Spinal cord (tissue), 10 donors: ENCODE measurements at places on chromosomes 16 and 17.
A peak's percentile ranks its signal among the peaks of the same experiment; 100 is the strongest.

- peaks cover 21% of the 10 kb centered on the region for H3K4me1 ChIP-seq
- H3K27me3 ChIP-seq: no peaks in the 10 kb centered on the region
- H3K4me3 ChIP-seq: no peak overlapping the region
- H3K36me3 ChIP-seq: no peaks in the 10 kb centered on the region
- H3K27ac ChIP-seq: no peak overlapping the region
Measured at GRCh38 chr17:42279776-42280630, 3.8 kb upstream of the STAT5B start.

- peak overlapping the region; percentile 7 for H3K27ac ChIP-seq
- no peak overlapping the region for H3K4me3 ChIP-seq
- no peaks in the 10 kb centered on the region for H3K36me3 ChIP-seq
- no peak for DNase-seq
Measured at GRCh38 chr16:78816499-78817195, 717.2 kb downstream of the WWOX start.

DNA sequence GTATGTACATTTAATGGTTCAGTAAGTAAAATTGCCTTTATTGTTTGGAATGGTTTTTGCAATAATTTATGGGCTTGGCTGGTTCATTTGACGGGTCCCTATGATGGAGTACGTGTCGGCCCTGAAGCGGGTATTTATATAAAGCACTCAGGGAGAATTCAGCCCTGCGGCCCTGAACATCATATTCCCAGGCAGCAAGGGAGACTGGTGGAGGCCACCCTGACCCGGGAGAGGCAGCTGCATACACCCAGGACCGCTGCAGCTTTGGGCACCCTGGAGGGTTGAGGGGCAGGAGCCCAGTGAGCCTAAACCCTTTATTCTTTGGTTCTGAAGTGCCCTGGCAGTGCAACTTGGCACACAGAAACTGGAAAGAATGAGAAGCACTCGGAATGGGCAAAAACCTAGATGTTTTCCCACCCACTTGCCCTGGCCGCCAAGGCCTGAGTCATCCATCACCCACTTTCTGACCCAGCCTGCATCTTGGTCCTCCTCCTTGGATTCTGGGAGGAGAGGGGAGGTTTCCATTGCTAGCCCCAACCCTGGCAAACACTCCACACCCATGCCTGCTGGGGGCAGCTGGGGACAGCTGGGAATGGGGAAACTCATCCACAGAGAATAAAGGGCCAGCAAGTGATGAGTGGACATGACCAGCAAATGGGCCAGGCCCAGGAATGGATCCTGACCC is 162.2 kb upstream of the TNRC6C start:
- no peak overlapping the region for H3K4me3 ChIP-seq
- no peaks in the 10 kb centered on the region for H3K36me3 ChIP-seq
- H3K27me3 ChIP-seq: peaks cover 9% of the 10 kb centered on the region
- peaks cover 34% of the 10 kb centered on the region for H3K4me1 ChIP-seq
- no peak for DNase-seq

- no peak overlapping the region for H3K27ac ChIP-seq
- peaks cover 30% of the 10 kb centered on the region for H3K4me1 ChIP-seq
- H3K27me3 ChIP-seq: no peaks in the 10 kb centered on the region
- no peak overlapping the region for H3K4me3 ChIP-seq
- no peak for DNase-seq
Measured at GRCh38 chr17:27541301-27542023, 85.2 kb downstream of the KSR1 start.

- peaks cover 3% of the 10 kb centered on the region for H3K4me1 ChIP-seq
- no peaks in the 10 kb centered on the region for H3K27me3 ChIP-seq
- no peak overlapping the region for H3K4me3 ChIP-seq
- no peak for DNase-seq
- no peak overlapping the region for H3K27ac ChIP-seq
Measured at GRCh38 chr16:67707790-67708189, 11.3 kb downstream of the GFOD2 start.

DNA sequence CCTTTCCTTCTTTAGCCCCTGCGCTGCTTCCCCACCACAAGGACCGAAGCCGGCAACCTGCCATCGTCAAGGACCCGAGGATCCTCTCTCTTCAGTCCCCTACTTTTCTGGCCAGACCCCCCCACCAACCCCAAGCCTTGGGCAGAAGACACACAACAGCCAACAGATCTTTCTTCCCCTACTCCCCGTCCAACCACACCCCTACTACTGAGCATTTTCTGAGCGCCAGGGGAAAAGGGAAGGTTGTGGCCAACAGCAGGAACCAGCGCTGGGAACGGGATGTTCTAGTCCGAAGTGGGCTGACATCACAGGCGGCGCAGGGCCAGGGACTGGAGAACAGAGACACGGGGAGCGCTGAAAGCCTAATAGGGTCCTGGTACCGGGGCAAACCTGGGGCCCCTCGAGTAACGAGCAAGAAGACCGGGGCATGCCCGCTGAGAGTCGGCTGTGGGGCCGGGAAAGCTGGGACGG is 528 bp downstream of the PER1 start:
- H3K27ac ChIP-seq: peak overlapping the region; percentile 100
- no peaks in the 10 kb centered on the region for H3K27me3 ChIP-seq
- peaks cover 42% of the 10 kb centered on the region for H3K36me3 ChIP-seq
- peaks cover 59% of the 10 kb centered on the region for H3K4me1 ChIP-seq
- DNase-seq: no peak

GRCh38 chr17:10208604-10209193 is 10.3 kb upstream of the GAS7 start:
- DNase-seq: no peak
- H3K4me1 ChIP-seq: no peaks in the 10 kb centered on the region
- no peaks in the 10 kb centered on the region for H3K27me3 ChIP-seq
- peak overlapping the region; percentile 42 for H3K27ac ChIP-seq
- H3K4me3 ChIP-seq: no peak overlapping the region

- peaks cover 83% of the 10 kb centered on the region for H3K36me3 ChIP-seq
- H3K27me3 ChIP-seq: no peaks in the 10 kb centered on the region
- H3K27ac ChIP-seq: peak overlapping the region; percentile 60
- peaks cover 19% of the 10 kb centered on the region for H3K4me1 ChIP-seq
Measured at GRCh38 chr17:1730326-1731193, 6.1 kb downstream of the WDR81 start.

GRCh38 chr17:31469959-31470358 is 78.5 kb downstream of the RAB11FIP4 start:
- no peak overlapping the region for H3K27ac ChIP-seq
- no peaks in the 10 kb centered on the region for H3K27me3 ChIP-seq
- peaks cover 24% of the 10 kb centered on the region for H3K4me1 ChIP-seq
- no peak overlapping the region for H3K4me3 ChIP-seq
- no peaks in the 10 kb centered on the region for H3K36me3 ChIP-seq
- DNase-seq: no peak

GRCh38 chr17:41415411-41415810 is 9.0 kb downstream of the KRT37 start:
- H3K27me3 ChIP-seq: no peaks in the 10 kb centered on the region
- DNase-seq: no peak
- no peak overlapping the region for H3K4me3 ChIP-seq
- H3K36me3 ChIP-seq: no peaks in the 10 kb centered on the region
- H3K4me1 ChIP-seq: peaks cover 3% of the 10 kb centered on the region

DNA sequence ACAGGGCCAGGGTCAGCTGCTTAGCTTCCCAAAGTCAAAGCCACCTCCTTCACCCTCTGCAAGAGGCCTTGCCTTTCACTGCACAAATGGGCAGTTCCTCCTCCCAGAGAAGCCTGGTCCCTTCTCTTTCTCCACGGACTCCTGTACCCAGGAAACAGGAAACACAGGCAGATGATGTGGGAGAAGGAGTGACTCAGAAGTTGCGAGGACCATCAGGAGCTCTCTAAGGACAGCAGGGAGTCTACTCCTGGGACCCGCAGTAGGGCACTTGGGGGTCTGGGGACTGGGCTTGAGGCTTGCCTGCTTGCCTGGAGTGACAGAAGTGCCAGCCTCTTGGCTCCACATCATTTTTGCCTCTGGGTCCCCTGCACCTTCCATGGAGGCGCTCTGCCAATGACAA is 47.4 kb upstream of the KSR1 start:
- H3K4me1 ChIP-seq: peaks cover 2% of the 10 kb centered on the region
- H3K27ac ChIP-seq: no peak overlapping the region
- H3K4me3 ChIP-seq: no peak overlapping the region
- H3K27me3 ChIP-seq: no peaks in the 10 kb centered on the region

- peaks cover 23% of the 10 kb centered on the region for H3K36me3 ChIP-seq
- no peak overlapping the region for H3K27ac ChIP-seq
- no peaks in the 10 kb centered on the region for H3K27me3 ChIP-seq
- no peak overlapping the region for H3K4me3 ChIP-seq
- no peak for DNase-seq
Measured at GRCh38 chr17:42553161-42553818, 567 bp downstream of the HSD17B1 start.

DNA sequence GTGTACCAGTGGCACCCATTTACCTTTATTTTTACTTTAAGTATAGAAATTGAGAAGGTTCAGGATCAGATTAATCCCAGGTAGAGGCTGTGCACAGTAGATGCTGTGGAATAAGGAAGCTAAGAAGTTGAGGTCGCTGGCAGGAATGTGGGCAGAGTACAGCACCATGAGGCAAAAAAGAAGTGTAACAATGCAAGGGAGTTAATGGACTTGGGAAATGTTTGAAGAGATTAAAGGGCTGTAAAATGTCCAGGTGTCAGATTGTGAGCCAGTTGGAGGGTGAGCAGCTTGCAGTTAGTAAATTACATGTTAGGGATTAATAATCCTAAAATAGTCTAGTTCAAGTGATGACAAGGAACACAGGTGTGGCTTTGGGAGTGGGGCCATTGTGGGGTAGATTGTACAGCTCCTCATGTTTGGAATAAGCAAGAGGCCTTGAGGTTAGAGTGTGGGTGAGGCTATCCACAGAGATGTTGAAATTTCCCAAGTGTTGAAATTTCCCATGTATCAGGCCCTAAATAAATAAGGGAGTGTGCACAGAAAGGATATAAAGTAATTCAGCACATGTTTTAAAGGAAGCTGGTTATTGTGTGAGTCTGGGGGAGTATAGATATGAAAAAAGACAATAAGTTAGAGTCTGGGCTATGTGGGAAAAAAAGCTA is 21.5 kb downstream of the TAT start:
- no peaks in the 10 kb centered on the region for H3K4me1 ChIP-seq
- peaks cover 3% of the 10 kb centered on the region for H3K36me3 ChIP-seq
- no peak overlapping the region for H3K4me3 ChIP-seq
- no peak overlapping the region for H3K27ac ChIP-seq

- H3K27ac ChIP-seq: no peak overlapping the region
- H3K4me3 ChIP-seq: no peak overlapping the region
- no peak for DNase-seq
- H3K36me3 ChIP-seq: no peaks in the 10 kb centered on the region
Measured at GRCh38 chr16:65333283-65333682, 211.4 kb upstream of the CDH11 start.

DNA sequence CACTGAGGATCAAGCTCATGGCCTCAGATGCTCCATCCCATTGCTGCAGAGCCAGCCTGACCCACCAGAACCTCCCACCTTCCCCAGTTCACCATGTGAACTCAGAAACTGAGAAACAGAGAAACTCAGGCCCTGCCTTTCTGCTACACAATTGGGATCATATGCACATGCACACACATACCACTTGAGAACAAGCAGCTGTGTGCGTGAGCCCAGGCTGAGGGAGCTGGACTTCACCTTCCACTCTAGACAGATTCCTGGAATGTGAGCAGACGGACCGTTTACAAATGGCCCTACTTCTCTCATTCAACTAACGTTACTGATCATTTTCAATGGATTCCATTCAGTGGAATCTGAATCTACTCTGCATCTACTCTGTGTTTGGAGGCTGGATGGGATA is 1.7 kb upstream of the SPEM2 start:
- H3K27me3 ChIP-seq: no peaks in the 10 kb centered on the region
- H3K4me3 ChIP-seq: no peak overlapping the region
- no peak overlapping the region for H3K27ac ChIP-seq
- peaks cover 20% of the 10 kb centered on the region for H3K4me1 ChIP-seq

- no peaks in the 10 kb centered on the region for H3K27me3 ChIP-seq
- peaks cover 23% of the 10 kb centered on the region for H3K4me1 ChIP-seq
- no peak overlapping the region for H3K27ac ChIP-seq
- peaks cover 32% of the 10 kb centered on the region for H3K36me3 ChIP-seq
Measured at GRCh38 chr16:3645504-3646347, 8.8 kb upstream of the DNASE1 start.

DNA sequence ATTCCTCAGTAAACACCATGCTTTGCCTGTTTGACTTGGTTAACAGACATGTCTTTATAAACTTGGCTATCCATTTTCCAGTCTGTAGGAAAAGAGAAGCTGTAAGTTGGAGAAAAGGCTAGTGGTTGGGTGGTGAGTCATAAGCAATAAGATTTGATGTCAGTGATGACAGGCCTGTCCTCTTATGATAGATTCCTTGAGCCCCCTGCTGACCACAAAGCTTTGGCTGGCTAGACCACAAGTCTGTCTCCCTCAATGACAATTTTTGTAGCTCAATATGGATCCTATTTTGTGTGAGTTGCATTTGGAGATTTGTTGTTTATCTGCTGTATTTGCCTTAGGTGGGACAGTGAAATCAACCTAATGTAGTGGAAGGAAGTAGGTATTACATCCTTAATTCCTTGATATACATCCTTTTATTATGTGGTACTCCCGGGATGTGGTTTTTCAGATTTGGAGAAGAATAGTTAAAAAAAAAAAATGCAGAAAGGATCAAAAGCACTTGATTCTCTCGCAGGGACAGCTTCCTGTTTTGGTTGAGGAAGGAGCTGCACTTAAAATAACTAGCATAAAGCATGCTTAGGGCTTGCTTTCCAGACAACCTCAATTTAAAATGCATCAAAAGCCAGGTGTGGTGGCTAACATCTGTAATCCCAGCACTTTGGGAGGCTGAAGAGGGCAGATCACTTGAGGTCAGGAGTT is 67.4 kb downstream of the SIAH1 start:
- H3K4me3 ChIP-seq: no peak overlapping the region
- no peak for DNase-seq
- H3K36me3 ChIP-seq: no peaks in the 10 kb centered on the region
